Islet precursor cell (in vitro differentiated cells): ENCODE measurements at places on chromosomes 1 and 21.
A peak's percentile ranks its signal among the peaks of the same experiment; 100 is the strongest.

DNA sequence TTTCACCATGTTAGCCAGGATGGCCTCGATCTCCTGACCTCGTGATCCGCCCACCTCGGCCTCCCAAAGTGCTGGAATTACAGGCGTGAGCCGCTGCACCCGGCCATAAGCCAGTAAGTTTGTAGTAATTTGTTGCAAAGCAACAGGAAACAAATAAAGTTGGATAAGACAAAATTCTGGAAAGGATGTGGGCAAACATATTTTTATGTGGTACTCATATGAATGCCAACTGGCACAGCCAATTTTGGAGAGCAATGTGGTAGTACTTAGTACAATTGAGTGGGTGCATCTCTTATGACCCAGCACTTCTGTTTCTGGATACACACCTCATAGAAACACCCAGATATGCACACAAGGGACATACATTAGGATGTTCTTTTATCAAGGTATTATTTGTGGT is 8.4 kb upstream of the IL12RB2 start:
- DNase-seq: no peak

- no peak for DNase-seq
These were observed 102.6 kb downstream of the GPATCH2 start for GRCh38 chr1:217528271-217528670.

GRCh38 chr1:200530623-200531261 is 89.8 kb downstream of the KIF14 start:
- no peak for DNase-seq

DNA sequence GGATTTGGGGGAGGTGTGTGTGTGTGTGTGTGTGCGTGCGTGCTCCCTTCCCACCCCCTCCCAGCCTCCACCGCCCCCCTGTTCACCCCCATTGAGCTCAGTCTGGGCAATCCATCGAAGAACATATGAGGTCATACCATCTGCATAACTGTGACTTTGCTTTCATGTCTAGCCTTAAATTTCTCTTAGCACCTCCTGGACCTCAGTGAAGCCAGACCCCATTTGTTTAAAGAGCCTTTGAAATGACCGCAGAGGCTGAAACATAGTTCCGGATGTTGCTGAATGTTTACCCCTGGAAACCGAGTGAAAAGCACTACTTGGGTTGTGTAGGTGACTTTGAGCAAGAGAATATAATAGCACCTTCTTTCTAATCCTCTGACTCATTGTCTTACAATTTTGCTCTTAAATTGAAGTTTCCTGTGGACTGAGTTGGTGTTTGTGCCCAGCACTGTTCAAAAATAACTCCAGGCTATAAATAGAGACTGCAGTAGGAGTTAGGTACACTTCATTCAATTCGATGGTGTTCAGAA is 75.4 kb downstream of the UBE4B start:
- peak; percentile 91 for DNase-seq

DNA sequence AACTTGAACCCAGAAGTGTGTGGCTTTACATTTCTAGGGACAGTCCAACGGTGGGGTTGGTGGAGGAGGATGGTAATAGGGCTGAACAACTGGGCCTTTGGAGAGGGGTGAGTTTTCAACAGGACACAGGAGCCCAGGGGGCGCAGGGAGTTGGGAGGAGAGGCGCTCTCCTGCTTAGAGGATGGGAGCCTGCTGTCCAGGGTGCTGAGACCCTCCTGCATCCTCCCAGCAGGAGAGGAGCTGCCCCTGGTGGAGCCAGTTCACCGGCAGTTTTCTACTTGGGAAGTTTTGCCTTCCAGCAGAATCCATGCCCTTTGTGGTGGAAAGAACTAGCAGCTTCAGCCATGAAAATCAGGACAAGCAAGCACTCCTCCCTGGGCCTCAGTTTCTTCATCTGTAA is 8.6 kb downstream of the KCNC4 start:
- peak; percentile 81 for DNase-seq

- DNase-seq: no peak
These were observed 5.2 kb upstream of the PLA2G2D start for GRCh38 chr1:20124456-20125057.

GRCh38 chr1:19430121-19431068 is 54.9 kb downstream of the CAPZB start:
- DNase-seq: no peak

DNA sequence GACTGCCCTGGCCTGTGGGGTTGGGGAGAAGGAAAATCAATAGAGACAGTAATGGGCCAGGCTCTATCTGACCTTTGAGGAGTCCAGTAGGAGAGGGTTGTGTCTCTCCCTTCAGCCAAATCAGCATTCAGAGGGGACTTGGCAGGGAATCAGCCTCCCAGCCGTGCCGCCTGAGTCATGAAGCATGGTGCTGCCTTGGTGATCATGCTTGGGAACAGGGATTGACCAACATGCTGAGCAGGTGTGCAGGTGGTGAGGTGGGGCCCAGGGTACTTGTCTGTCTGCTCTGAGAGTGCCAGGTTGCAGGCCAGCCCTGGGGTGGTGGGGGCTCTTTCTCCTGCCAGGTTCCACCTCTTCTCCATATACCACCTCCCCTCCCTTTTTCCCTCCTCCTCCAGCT is 58.9 kb upstream of the TLR5 start:
- DNase-seq: peak; percentile 44

GRCh38 chr1:158058237-158058985 is 65.0 kb downstream of the KIRREL1 start:
- no peak for DNase-seq

DNA sequence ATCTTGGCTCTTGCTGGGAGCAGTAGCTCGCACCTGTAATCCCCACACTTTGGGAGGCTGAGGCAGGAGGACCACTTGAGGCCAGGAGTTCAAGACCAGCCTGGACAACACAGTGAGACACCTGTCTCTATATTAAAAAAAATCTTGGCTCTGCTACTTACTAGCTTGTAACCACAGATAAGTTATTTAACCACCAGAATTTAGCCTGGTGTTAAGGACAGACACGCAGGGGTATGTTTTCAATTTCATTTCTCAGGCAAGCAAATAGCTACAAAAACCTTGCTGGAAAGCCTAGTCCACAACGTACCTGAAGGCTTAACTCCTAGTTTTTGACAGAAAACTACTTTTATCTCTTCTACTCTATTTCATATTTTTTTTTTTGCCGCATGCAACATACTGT is 24.8 kb upstream of the GFI1 start:
- no peak for DNase-seq

DNA sequence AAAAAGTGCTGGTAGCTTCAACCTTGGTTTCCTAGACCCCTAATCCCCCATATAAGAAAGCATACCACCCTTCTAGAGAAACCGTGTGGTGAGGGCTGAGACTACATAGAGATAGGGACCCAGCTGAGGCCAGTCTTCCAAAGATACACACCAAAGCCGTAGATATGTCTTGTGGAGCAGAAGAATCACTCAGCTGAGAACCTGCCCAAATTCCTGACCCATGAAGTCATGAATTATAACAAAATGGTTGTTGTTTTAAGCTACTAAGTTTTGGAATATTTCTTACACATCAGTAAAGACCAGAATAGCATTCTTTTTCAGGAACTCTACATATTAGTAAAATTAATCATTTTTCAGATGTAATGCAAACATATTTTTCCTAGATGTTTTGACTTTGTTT is 3.3 kb upstream of the SNRPE start:
- DNase-seq: no peak

- DNase-seq: no peak
These were observed 84.9 kb downstream of the C4BPA start for GRCh38 chr1:207188901-207189300.

DNA sequence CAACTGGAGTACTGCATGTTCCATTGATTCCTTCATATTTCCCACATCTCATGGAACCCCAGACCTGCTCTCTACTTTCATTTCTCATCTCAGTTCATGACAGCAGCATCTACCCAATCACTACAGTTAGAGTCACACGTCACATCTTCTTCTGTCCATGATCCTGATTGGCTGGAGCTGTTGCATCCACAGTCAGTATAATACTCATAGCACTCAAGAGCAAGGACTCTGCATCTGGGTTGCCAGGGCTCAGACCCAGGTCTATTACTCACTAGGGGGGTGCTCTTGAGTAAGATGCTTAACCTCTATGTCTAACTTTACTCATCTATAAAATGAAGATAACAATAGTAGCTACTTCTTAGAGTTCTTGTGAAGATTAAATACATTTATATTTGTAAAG is 4.4 kb upstream of the XPR1 start:
- no peak for DNase-seq

DNA sequence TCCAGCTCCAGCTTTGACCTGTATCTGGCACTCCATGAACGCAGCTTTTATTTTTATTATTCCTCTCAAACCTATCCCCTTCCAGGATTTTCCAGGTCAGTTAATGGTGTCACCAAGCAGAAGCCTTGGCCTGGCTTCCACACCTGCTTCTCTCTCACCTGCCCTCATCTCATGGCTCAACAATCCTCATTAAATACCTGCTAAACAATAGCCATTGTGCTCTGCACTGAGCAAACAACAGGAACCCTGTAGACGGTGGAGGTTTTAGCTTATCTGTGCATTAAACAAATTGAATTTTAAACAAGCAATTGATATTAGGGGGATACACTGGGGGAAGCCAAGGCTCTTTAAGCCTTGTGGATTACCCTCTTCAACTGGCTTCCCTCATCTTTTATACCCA is 15.3 kb downstream of the PYCR2 start:
- DNase-seq: no peak

DNA sequence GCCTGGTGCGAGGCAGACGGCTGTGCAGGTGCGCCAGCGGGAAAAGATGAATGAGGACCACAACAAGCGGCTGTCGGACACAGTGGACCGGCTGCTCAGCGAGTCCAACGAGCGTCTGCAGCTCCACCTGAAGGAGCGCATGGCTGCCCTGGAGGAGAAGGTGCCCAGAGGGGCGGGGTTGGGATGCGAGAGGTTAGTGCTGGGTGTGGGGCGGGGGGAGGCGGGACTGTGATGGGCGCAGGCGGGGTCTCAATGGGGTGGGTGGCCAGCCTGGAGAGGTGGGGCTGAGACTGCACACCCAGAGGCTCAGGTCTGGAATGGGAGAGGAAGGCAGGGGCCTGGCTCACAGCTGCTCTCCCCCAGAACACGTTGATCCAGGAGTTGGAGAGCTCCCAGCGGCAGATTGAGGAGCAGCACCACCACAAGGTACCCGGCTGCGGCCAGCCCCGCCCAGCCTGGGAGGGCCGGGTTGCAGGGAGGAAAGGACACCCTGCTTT is 22.3 kb downstream of the PPFIA4 start:
- DNase-seq: peak; percentile 86

- no peak for DNase-seq
These were observed 145.2 kb upstream of the ERG start for GRCh38 chr21:38643404-38644023.

GRCh38 chr1:90502696-90503095 is 214.4 kb downstream of the BARHL2 start:
- peak; percentile 68 for DNase-seq

DNA sequence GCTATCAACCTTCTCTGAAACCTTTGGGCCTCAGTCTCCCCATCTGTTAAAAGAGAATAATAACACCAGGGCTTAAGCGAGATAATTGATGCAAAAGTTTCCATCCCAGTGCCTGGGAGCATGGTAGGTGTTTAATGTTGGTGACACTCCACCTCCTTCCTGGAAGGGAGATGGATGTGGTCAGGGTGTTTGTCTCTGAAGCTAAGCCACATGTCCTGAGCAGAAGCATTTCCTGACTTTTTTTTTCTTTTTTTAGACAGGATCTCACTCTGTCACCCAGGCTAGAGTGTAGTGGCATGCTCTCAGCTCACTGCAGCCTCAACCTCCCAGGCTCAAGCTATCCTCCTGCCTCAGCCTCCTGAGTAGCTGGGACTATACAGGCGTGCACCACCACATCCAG is 72.6 kb upstream of the HMGB4 start:
- DNase-seq: no peak

- DNase-seq: no peak
These were observed 3.4 kb downstream of the CTSK start for GRCh38 chr1:150804671-150805070.

DNA sequence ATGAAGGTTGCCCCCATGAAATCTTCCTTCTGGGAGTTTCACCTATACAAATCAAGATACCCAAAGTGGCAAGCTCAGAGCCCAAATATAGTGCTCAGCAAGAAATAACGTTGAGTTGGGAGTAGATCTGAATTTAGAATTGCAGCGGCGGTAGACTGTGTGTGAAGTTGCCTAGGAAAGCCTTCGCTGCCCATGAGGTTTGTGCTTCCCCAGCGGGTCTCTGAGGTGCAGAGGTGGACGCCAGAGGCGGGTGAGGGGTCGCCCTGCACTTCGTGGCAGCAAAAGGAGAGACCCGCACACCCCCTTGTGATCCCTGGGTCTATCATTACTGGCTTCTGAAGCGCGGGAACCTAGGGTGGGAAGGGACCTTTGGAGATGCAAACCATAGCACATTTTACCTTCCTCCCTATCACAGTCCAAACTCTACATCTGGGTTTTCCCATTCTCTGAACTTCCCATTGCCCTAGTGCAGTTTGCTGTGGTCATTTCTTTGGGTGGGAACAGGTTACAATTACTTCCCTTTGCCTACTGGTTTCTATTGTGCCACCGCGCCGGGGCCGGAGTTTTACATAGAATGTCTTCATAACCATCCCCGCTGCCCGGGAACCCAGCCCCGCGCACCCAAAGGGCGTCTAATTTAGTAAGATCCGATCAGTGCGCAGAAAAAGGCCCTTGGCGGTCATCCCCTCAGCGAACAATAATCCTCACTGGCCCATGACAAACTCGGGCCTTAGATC is 5.2 kb downstream of the TBX15 start:
- DNase-seq: no peak

GRCh38 chr1:183675381-183675780 is 22.3 kb upstream of the APOBEC4 start:
- no peak for DNase-seq

DNA sequence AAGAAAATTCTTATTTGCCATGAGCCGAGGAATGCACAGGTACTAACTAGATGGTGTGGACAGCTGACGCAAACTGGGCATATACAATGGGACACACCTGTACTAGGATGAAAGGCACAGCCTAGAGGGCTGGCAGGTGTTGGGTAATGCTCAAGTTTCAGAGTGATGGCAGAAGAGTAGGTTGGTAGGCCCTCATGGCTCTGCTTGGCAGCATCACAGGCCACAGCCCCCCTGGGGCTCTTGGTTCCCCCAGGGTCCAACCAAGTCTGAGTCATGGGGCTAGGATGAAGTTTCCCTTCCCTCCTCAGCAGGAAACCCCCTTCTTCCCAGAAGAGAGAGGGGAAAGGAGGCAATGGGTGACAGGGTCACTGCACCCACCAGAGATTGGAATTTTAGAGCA is 35.2 kb downstream of the SPEN start:
- no peak for DNase-seq

DNA sequence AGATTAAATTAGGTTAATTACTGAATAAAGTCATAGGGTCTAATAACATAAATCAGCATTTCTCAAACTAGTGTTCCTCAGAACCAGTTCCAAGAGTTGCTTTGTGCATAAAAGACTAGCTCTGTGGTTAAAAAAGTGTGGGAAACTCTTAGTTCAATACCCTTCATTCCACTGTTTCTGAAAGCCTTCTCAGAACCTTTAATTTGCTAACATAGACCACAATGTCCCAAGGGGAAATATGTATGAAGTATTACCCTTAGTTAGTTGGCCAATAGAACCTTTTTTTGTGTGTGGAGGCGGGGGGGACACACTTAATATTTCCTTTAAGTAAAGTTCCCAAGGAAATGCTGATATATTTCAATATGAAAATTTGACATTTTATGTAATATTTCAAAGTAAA is 20.4 kb downstream of the ODF2L start:
- no peak for DNase-seq

- no peak for DNase-seq
These were observed 8.0 kb downstream of the ACBD6 start for GRCh38 chr1:180494370-180494769.
